Hematopoietic multipotent progenitor cell treated with erythropoietin and hydrocortisone succinate and interleukin-3 and kit ligand, for 4 days (in vitro differentiated cells): ENCODE measurements at places on chromosomes 4 and X.

DNA sequence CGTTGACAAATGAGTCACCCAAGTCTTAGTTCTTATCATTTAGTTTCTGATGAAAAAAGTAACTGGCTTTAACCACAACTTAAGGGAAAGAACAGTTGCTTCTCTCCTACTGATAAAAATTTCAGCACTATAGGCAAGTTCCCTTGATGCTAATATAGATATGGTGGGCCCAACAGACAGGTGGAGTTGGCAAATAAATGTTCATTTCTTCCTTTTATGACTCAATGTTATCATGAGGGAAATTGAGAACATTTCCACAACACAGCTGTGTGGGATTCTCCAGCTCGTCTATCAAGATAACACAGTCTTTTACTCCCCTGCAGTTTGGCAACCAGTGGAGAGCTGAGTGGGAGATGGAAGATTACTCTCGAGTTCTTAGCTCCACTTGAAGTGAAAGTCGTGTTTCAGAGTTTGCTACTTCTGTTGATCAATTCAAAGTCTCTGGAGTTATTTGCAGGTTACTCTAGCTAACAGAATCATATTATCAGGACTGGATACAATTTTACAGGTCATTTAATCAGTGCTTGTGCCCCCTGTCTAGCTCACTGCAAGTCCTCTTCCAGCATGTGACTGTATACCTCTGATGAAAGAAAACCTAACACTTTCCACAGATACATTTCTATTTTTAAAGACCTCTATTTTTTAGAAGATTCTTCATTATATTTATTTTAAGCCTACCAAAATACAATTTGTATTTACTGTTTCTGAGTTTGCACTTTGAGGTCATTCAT, 270.6 kb upstream of the GK2 start:
- DNase-seq = peak; percentile 89

DNA sequence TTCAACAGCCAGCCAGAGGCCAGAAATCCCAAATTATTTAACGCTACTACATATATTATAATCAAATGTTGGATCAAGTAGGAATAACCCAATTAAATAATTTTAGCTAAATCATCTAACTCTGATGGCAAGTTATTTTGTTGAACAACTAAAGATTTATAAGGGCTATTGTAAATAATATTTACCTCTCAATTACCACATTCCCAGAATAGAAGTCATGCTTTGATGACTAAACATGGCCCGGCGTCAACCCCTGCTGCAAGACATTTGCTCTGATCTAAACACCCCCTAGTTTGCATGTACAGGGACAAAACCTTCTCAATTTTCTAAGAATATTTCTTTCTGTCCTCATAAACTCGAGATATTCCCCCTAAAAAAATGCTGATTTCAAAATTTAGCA, 14.2 kb downstream of the VEGFC start:
- no peak for DNase-seq

DNA sequence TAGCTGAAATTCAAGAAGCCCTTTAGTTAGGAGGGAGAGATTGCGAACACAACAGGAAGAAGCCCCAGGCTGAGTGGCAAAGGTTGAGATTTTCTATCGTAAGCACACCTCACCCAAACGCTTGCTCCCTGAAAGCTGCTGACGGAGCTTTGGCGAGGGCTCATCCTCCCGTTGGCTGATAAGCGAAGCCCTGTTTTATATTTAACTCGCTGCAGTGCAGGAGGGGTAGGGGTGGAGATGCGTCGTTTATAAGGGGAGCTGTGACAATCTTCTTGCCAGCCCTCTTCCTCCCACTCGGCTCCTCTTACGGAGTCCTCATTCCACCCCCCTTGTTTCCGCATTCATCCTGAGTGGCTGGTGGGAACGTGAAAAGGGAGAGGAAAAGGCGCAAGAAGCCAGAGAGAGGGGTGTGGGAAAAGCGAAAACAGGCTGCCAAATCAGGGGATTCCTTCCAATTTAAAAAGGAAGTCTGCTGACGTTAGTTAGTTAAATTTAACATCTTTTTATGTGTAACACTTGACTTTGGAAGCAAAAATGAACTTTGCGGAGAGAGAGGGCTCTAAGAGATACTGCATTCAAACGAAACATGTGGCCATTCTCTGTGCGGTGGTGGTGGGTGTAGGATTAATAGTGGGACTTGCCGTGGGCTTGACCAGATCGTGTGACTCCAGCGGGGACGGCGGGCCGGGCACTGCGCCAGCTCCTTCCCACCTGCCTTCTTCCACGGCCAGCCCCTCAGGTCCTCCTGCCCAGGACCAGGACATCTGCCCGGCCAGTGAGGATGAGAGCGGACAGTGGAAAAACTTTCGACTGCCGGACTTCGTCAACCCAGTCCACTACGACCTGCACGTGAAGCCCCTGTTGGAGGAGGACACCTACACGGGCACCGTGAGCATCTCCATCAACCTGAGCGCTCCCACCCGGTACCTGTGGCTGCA, at the start of gene ENPEP:
Gene ENPEP (plus strand): TSS at position 275 of the 938 bp plus-strand sequence. CDS start 260 bp downstream, at position 535.
- DNase-seq = no peak

DNA sequence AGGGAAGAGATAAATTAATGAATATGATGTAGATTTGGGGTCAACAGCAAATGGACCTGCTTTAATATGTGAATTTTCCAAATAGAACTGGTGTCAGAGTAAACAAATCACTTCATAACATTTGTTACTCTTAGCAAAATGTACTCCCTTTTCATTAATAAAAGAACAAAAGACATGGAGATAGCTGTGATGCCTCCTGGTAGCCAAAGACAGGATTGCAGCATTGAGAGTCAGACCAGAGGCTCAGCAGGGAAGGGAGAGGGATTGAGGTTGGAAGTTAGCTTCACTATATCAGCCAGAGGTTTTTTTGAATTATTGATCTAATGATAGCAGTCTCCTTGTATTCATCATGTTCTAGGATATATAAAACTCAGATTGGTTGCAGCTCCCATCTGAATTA, 17.4 kb upstream of the RAB40A start:
- DNase-seq = no peak

DNA sequence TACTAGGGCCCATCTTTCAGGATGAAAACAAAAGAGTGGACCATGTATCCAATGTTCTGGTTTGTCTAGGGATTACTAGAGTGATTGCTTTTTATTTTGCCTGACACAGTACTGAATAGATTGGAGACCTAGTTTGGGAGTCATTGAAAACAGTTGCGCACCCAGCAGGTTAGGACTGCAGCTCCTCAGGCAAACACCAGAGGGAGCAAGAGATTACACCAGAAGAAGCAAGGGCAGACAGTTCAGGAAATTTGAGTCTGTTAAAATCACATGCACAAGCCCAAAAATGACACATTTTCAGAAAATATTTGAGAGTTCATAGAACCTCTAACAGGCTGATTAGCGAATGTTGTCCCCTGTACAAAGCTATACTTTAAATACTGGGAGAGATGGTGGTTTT, 55.6 kb downstream of the CYLC1 start:
- DNase-seq = peak; percentile 22

DNA sequence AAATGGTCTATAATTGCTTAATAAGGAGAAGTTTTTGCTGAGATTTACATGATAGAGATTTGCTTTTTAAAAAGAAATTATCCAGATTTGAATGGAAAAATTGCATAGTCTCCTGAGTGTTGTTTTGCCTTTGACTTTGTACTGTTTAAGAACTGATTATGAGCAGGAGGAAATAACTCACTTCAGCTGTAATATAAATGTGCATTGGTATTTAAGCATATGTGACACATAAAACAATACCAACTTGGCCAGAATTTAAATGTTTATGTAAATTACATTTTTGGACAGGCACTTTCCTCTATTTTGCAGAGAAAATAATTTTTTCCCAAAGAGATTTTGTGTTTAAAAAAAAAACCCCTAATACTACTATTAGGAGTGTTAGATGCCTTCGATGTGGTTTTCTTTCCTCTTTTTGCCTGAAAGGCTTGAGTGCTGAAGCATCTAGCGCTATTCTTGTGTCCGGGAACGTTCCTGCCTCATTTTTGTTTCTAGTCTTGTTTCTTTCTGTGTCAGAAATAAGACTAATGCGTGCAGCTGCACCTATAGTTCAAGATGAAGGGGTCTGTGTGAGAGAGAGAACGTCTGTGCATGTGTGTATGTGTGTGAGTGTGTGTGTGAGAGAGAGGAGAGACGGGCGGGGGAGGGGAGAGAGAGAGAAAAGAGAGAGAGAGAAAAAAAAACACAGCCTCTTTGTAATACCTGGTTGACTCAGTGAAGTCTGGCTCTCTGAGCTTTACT, 60.8 kb downstream of the TBL1X start:
- DNase-seq = no peak

DNA sequence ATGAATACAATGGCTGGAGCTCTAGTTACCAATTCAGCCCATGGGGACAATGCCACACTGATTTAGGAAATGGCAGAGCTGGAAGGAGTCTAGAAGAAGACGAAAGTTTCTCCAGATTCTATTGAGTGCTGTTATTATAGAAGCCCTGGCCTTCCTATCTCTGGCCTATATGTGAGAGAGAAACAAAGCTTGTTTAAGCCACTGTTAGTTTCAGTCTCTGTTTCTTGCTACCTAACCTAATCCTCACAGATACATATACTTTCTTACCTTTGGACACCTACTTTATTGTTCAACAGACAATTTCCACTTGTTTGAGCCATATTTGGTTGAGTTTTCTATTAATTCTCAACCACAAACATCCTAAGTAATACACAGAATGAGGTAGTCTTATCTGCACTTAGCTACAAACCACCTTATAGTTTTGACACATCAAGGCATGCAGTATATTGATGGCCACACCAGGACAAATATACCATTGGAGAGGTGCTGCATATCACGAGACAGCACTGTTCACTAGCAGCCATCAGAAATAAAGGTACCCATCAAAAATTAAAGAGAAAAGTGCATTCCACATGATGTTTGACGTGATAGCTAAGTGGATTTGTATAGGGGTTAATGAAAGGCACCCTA, 190.2 kb downstream of the SMIM20 start:
- no peak for DNase-seq

DNA sequence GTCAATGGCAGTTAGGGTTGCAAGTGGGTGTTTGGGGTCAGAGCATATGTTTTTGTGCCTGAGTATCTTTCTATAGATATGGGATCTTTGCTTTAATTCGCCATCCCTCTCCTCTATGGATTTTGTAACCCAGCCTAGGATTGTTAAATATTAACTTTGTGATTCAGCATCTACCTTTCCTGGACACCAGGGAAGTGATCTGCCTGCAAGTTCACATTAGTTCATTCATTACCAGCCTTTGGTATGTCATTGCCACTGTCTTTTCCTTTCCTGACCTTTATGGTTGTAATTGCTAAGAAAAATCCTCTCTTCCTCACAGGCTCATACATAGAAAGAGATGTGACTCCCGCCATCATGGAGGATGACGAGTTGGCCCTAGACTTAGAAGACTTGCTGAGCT, 73.8 kb downstream of the KIT start:
- no peak for DNase-seq
